Activated CD8-positive, alpha-beta memory T cell treated with anti-CD3 and anti-CD28 coated beads for 1 hour (primary cell): ENCODE measurements at places on chromosomes 2 and 18.

DNA sequence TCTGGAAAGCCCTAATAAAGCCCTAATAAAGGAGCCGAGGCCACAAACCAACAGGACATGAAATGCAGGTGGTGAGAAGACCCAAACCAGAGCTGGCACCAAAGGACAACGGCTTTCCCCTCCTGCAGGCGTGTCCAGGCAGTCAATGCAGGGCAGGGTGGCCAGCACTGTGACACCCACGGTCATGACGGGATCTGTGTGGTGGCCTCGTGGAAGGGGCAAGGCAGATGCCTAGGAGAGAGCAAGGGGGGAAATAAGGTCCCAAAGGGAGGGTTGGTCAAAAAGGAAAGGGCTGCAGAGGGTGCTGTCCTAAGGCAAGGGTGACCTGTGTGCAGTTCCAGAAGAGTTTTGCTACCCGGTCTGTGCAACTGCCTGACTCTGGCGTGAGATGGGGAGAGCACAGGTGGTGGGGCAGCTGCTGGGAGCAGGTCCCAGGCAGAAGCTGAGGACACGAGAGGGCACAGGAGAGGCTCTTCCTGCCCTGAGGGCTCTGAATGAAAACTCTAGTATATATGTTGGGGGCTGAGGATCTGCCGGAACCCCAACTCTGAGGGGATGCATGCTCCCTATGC is 156.7 kb downstream of the TPO start:
- DNase-seq = no peak

- DNase-seq = no peak
Observed at GRCh38 chr2:33443274-33443829, 33.1 kb upstream of the RASGRP3 start.

DNA sequence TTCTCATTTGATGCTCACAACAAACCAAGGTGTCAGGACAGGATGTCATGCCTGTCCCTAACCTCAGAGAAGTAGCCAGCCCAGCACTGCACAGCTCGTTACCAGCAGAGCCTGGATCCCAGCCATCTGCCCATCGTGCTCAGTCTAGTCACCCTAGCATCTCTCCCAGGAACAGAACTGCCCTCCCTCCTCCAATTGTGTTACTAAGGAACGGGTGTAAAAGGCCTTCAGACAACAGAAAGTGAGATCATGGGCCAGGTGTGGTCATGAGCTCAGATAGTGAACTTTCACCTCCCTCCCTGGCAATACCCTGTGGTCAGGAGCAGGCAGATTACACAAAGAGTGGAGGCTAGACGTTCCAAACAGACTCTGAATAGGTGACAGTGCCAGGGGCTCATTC is 111.8 kb upstream of the PPP1CB start:
- no peak for DNase-seq

- no peak for DNase-seq
Observed at GRCh38 chr2:28393114-28393836, 617 bp downstream of the FOSL2 start.

GRCh38 chr2:6944555-6944954 is 27.3 kb downstream of the RNF144A start:
- no peak for DNase-seq

DNA sequence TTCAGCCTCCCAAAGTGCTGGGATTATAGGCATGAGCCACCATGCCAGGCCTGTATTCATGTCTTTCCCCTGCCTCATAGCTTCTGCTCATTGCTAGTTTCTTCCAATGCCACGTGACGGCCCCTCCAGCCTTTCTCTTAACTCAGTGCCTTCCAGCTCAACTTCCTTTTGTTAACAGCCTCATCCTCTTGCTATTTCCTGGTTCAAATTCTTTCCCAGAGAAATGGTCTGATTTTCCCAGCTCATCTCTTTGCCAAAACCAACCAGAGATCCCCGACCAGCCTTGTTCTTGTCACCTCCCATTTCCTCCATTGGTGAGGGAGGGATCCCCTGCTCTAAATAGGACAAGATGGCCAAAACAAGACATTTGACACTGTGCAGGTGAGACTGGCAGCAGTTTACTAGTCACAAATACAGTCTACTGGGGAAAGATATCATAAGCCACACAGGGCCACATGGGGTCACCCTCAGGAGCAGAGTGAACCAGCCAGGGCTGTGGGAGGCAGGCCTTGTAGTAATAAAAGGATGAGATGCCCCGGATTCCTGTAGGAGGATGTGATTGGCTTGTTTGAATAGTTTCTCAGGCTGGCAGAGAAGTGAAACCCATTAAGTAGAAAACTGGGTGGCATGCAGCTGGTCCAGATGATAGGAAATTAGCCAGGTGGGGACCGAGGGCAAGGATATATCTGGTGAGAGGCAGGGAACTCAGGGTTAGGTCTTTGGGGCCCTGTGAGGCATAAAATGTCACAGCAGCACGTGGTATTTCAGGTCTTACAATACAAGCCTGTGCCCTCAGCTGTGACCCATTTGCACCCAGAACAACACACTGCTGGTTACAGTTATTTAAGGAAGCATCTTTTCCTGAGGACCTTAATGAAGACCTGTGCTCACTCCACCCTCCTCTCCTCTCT is 6.4 kb downstream of the CD207 start:
- no peak for DNase-seq

- no peak for DNase-seq
Observed at GRCh38 chr2:109703077-109703476, 88.9 kb downstream of the SOWAHC start.
